Stimulated activated naive CD8-positive, alpha-beta T cell treated with anti-CD3 and anti-CD28 coated beads, Interleukin-15, Interleukin-2, amounts not matched to agents 100 U/mL and 50 U/mL, for 24 hours (primary cell): ENCODE measurements at places on chromosomes 6 and 20.

GRCh38 chr6:69820438-69820837 lies 23.6 kb upstream of the LMBRD1 start:
- no peak for DNase-seq

DNA sequence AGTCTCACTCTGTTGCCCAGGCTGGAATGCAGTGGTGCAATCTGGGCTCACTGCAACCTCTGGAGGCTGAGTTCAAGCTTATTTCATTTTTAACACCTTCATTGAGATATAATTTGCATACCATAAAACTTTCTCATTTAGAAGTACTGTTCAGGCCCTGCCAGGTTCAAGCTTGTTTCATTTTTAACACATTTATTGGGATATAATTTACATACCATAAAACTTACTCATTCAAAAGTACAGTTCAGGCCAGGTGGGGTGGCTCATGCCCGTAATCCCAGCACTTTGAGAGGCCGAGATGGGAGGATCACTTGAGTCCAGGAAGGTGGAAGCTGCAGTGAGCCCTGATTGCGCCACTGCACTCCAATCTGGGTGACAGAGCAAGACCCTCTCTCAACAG lies 5.5 kb downstream of the OR2B6 start:
- DNase-seq, result no peak

DNA sequence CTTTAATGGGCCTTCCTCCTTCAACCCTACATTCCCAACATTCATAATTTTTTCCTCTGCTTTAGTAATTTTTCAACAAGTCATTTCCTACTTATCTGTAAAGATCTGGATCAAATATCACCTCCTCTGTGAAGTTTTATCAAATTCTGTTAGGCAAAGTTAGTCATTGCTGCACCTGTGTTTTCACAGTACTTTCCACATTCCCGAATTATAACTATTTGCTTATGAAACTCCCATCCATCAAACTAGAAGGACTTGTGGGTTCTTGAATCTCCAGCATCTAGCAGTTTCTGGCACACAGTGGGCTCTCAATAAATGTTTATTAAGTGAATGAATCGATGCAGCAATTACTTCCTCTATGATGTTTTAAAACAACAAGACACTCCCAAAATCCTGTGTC lies 257.6 kb downstream of the HDGFL1 start:
- no peak for DNase-seq

DNA sequence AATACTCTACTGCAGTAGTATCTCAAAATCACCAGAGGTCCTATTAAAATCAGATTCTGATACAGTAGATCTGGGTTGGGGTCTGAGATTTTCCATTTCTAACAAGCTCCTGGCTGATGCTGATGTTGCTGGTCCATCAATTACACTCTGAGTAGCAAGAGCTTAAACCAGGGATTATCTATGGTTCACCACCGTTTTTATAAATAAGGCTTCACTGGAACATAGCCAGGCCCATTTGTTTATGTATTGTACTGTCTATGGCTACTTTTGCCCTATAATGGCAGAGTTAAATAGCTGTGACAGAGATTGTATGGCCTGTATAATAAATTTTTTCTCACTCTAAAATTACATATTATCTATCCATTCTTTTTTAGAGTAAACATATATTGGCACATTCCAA lies 53.0 kb downstream of the NUDT3 start:
- DNase-seq, result no peak
